Hematopoietic multipotent progenitor cell treated with erythropoietin and hydrocortisone succinate and interleukin-3 and kit ligand, for 8 days (in vitro differentiated cells): ENCODE measurements at places on chromosomes 5 and 9.

- DNase-seq = peak; percentile 89
These were observed at the start of gene CTSL for GRCh38 chr9:87725900-87726709. Gene CTSL, plus strand, starts transcription at chr9:87726119. Its CDS starts 1,485 bp downstream, at chr9:87727604.

GRCh38 chr5:170429014-170429413, 39.8 kb upstream of the KCNMB1 start:
- no peak for DNase-seq

DNA sequence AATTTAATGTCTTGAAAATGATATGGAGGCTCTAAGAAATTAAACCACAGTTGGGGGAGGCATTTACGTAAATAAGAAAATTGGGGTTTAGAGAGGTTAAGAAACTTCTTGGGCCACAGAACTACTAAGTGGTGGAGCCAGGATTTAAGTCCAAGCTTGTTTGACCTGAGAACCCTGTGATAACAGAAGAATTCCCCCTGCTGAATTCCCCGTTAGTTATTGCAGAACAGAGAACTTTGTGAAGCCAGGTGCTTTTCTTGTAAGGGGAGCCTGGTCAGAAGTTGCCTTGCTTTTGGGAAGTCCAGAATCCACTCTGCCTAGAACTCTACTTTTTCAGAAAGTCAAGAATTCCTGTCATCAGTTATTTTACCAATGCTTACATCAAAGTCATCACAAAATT, 309.3 kb upstream of the SEMA6A start:
- no peak for DNase-seq

GRCh38 chr5:45089870-45090269, 281.1 kb downstream of the MRPS30 start:
- DNase-seq = no peak
